ENCODE measurements at places on chromosomes 3 and 15.

GRCh38 chr3:13144163-13145023 is 71.2 kb upstream of the IQSEC1 start:
- DNase-seq, result no peak

DNA sequence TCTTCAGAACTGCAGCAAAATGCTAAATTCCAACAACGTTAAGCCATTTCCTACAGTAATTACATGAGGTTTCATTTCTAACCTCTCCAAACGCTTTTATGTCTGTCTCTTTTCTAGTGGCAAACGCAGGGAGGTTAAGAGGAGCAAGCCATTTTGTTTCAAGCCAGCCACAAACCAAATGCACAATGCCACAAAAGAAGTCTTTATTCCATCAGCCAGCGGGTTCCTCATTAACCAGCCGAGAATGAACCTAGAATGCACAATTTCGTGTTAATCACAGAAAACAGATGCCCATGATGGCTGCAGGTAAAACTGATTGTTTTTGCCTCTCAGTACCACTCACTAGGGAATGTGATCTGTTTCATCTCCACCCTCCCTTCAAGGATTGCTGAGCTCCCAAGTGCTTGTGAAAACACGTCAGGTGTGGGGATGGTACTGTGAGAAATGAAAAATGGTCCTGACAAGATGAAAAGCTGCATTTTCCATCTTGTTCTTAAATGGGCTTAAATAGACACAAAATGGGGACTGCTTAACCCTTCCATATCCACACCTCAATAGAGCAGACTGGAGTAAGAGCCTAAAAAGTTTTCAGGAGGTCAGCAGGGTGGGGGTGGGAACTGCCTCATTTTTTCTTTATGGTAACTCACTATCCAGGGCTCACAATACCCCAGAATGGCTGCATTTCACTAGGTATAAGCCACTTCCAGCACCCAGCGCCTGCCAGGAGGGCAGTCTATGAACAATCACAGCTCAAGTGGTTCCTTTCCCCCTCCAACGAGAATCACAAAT is 277.1 kb downstream of the MAGI1 start:
- DNase-seq, result no peak

DNA sequence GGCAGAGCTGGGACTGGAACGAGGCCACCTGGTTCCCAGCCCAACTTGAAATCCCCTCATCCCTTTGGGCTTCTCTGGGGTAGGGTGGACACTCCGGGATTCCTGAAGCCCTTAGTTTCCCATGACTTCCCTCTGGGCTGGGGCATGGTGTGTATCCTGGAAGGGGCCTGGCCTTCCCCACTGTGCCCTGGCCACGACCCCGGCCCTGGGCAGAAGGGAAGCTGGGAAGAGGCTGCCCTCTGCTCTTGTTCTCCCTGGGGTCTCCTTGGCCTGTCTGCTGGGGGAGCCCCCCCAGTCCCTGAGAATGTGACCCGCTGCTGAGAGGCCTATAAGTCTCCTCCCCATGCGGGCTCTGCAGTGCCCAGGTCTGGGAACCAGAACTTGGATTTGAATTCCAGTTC is 104.9 kb downstream of the LINGO1 start:
- DNase-seq, result no peak

DNA sequence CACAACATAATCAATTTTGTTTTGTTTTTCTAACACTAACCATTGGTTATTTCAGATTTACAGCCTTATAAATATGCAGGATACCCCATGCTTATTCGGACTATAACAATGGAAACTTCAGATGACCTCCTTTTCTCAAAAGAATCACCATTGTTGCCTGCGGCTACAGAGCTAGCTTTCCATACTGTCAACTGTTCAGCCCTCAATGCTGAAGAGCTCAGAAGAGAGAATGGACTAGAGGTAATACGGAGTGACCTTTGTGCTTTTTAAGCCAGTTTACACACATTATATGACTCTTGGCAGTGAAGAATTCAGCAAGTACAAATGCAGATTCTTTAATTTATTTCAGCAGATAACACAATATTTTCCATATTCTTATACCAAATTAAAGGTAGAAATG is 81.8 kb downstream of the DNAJC13 start:
- DNase-seq, result no peak

DNA sequence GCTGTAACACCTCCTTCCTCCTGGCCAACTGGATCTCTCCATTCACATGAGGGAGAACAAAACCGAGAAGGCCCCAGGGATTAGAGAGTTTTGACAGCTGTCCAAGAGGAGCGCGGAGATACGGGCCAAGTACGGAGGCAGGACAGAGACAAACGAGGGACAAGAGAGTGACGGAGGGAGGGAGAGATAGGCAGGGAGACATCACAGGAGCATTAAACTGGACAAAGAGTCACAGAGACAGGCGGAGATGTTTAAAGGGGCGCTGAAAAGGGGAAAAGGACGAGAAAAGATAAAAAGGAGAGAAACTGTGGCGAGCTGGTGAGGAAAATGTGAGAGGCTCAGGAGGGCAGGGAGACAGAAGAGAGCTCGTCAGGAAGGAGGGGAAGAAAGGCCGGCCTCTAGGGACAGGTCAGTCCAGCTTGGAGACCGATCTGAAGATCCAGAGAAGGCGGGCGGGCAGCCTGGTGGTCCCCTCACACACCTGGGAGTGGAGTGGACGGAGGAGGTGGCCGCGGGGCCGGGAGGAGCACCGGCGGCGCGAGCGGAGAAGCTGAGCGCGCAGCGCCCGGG is 40.5 kb upstream of the ROPN1 start:
- DNase-seq, result no peak

DNA sequence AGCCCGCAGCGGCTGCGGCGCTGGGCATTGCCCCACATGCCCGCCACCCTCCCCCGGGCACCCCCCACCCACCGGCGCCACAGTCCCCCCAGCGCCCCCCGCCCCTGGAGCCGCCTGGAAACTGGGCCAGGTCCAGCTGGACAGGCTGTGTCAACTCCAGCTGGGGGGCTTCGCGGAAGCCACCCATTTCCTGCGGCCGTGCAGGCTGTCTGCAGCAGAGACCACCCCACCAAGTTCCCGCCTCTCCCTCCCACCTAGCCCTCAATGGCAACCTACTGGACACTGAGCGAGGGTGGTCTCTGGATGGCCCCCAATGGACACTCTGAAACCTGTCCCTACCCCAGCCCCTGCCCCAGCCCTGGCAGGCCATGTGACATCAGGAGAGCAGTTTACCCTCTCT is 62.8 kb upstream of the GATA2 start:
- no peak for DNase-seq

DNA sequence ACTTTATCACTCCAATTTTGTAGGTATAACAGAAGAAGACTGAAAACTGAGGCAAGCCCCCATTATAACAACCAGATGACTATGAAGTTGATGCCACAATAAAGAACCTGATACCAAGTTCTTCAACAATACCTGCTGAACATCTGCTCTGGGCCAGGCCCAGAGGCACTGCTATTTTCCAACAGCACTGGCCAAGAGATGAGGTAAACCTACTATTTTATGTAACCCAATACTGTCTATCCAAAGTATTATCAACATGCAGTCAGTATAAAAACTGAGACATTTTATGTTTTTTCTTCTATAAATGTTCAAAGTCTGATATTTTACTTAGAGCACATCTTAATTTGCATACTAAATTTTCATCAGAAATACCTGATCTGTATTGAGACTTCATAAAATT is 6.1 kb downstream of the SPG11 start:
- DNase-seq, result no peak

DNA sequence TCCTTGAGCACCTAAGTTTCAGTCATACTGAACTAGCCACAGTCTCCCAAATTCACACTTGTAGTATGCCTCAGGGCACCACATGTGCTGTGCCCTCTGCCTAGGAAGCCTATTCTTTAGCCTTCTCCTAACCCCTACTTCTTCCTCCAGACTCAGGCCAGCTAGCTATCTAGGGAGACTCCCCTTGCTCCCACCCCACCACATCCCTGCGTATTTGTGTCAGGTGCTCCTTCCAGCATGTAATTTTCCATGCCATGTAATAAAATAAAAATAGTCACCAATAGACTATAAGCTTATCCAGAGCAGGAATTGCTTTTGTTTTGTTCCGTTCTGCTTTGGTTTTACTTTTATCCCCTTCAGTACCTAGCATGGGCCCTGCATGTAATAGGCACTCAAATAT is 14.9 kb upstream of the GJD2 start:
- DNase-seq, result no peak

DNA sequence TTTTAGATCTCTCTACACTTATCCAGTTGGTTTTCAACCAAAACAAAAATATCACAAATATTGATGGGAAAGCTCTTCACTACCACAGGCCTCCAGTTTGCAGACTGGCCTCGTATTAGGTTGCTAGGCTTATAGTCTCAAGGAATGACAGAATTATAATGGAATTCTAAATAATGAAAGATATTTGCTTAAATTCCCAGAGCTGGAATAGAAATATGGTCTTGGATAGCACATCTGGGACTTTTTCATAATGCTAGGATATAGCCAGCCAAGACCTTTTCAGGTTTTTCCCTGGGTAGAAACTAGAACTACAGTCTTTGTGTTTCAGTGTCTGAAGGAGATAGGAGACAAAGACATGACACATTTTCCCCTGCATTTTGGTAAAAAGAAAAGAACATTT is 121.9 kb upstream of the STAC start:
- no peak for DNase-seq

DNA sequence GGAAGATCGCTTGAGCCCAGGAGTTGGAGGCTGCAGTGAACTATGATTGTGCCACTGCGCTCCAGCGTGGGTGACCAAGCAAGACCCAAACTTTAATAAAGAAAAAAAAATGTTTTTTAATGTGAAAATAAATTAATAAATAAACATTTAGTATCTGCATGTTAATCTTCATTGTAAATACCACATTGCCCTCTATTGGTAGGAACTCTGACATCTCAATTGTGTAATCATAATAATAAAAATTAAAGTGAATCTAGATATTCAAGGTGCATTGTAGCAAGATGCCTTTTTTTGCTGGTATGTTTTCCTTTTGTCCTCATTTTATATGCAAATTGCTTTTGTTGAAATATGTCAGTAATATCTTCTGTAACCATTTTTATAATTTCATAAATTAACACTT is 95.0 kb upstream of the LIMD1 start:
- DNase-seq, result no peak

DNA sequence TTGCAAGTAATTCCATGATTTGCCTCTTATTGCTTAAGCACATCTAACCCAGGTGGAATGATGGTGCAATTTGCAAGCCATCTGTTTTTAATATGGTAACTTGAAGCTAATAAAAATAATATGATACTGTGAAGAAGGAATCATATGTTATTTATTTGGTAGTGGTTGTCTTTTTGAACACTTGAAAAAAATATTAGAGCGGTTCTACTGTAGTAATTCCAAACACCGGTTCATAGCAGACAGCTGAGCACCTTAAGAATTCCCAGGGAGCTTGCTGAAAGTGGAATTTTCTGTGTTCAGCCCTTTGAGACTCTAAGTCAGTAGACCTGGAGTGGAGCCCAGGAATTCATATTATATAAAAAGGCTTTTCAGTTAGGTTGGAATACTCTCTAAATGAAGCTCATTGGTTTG is 687.4 kb downstream of the EDEM1 start:
- no peak for DNase-seq
